Neural crest cell (in vitro differentiated cells): ENCODE measurements at places on chromosomes 13 and 19. TPM values are rescaled to one million over a fixed set of nuclear protein-coding genes. Genes with fewer than 3 reads are reported as not detected.

CD79A gene
- 0.32 and 0.70 TPM in 2 replicates for total RNA-seq

RASAL3 gene
- not detected in 2 replicates for total RNA-seq

SLC15A1 gene
- total RNA-seq, result not detected in 2 replicates

SLC1A6 gene
- total RNA-seq, result 7.0 and 8.2 TPM in 2 replicates

DHDH gene
- total RNA-seq, result 0.47 and 0.82 TPM in 2 replicates

GEMIN7 gene
- total RNA-seq, result 36.0 and 36.2 TPM in 2 replicates

ADGRE3 gene
- total RNA-seq, result not detected in 2 replicates

ZNF100 gene
- total RNA-seq, result 28.6 and 33.2 TPM in 2 replicates

EFNA2 gene
- 28.0 and 31.0 TPM in 2 replicates for total RNA-seq

SOX1 gene
- total RNA-seq, result 41.2 and 41.4 TPM in 2 replicates

OR7G1 gene
- total RNA-seq, result not detected in 2 replicates

ZNF296 gene
- 0.73 and 1.2 TPM in 2 replicates for total RNA-seq

CATSPERD gene
- total RNA-seq, result not detected in 2 replicates
